ENCODE measurements at places on chromosomes 7 and 10.

DNA sequence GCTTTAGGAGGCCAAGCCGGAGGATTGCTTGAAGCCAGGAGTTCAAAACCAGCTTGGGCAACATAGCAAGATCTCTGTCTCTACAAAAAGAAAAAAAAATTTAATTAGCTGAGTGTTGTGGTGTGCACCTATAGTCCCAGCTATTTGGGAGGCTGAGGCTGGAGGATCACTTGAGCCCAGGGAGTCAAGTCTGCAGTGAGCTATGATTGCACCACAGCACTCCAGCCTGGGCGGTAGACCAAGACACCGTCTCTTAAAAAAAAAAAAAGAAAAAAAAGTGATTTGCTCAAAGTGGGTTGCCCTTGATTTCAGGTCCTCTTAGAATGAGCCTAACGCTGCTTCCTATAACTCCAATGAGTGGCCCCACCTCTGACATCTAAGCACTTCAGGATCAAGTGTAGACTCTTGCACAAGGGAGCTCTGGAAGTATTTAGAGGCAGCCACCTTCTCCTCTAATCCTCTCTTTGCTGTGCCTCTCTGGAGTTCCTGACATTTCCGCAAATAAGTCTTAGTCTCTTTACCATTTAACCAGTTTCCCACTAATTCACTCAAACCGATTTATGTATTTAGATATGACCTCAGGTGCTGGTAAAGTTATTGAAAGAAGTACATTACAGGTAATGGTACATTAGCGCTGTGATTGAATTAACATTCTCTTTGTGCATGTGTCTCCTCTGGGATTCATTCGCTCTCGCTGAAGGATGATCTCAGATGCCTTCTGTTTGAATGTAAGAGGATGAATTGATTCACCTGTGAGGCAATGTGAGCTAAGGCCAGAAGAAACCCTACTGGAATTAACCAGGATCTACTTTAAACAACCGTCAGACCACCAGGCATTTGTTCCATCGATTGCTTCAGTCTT lies 60.8 kb upstream of the CELF2 start:
- DNase-seq, result no peak

DNA sequence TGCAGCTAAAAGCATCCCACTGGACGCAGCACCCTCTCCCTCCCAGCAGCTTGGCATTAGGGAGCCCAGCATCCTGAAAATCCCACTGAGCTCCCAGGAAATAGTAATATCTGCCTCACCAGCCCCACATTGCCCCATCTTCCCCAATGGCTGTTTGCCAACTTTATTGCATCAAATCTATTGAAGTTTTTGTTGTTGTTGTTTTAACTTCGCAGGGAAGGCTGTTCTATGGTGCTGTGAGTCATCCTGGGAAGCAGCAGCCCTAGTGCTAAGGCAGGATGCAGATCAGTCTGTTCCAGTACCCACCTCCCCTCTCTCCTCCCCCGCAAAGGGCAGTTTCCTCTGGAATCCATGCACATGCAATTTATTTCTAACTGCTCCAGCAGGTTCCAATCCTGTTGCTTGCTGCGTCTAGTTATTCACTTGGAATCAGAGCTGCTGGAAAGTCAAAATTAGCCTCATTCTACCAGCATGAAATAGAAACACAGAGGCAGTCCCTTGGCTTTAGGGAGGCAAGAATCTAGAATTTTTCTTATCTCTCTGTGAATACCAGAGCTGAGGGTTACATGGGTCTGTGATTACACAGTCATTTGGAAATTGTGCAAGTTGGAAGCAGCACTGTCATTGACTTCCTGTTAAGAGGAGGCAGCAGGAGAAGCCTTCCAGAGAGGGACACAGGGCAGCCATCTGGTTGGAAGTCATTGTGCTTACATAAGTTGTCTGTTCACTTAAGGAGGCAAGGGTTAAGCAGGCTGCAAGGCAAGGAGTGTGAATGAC lies 115.9 kb upstream of the CACUL1 start:
- no peak for DNase-seq

DNA sequence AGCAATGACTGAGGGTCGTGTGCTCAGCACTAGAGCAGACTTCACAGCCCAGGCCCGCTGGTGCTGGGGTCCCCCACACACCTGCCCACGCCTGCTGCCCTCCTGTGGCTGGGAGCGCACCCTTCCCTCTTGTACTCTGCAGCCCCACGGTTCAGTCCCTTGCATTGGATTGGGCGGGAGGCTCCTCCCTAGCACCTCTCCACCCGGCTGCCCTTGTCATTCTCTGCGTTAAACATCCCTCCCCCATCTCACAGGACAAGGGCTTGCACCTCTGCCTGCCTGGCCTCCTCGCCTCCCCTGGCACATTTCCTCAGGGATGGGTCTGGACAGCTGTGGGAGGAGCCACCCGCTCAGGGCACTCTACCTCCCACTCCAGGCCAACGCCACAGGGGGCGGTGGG lies 68.6 kb downstream of the ALOX5 start:
- DNase-seq, result no peak

DNA sequence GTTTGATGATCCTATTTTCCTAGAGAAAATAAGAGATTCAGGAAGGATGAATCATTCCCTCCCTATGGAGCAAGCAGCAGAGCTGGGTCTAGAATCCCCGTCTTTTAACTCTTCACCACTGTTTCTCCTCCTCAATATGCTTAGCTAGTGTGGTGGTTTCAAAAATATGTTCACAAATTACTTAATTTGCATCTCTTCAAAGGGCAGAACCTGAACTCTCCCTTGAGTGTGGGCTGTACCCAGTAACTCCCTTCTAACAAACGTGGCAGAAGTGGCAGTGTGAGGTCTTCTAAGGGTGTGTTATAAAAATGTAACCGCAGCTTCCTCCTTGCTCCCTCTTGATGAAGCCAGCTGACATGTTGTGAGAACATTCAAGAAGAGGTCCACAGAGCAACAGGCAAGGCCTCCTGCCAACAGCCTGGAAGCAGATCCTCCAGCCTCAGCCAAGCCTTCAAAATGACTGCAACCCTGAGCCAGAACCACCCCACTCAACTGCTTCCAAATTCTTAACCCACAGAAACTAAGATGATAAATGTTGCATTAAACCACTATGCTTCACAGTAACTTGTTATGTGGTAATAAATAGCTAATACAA lies 36.6 kb downstream of the SRPK2 start:
- DNase-seq, result peak; percentile 31

- no peak for DNase-seq
Measured at GRCh38 chr10:126011995-126012394, 115.6 kb downstream of the FANK1 start.

GRCh38 chr7:29139796-29140195 lies 6.5 kb downstream of the CPVL start:
- DNase-seq, result no peak

All from activated T-helper 1 cell treated with Interleukin-2 at 50 U/mL for 16 hours (primary cell).